Stimulated activated CD4-positive, alpha-beta T cell treated with anti-CD3 and anti-CD28 coated beads, Interleukin-15, amount 100 ng/mL, for 24 hours (primary cell): ENCODE measurements at places on chromosomes 4 and X.

DNA sequence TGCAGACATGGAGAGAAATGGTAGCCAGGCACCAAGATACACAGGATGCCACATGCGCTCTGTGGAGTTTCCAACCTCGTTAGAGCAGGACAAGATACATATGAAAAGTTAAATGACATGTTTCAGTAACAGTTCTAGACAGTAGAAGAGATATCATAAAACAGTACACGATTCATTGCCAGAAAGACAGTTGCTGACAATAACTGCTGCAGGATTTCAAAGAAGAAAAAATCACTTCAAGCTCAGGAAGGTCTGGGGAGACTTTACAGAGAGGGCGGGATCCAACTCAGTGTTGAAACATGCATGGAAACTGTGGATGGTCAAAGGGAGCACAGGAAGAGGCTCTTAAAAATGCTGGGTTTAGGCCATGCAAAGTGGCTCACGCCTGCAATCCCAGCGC is 31.0 kb downstream of the DCTD start:
- DNase-seq, result no peak

GRCh38 chr4:100633269-100633668 is 115.4 kb upstream of the EMCN start:
- no peak for DNase-seq

- no peak for DNase-seq
These were observed 15.3 kb downstream of the RTL3 start for GRCh38 chrX:78643874-78644273.

- no peak for DNase-seq
These were observed 88.6 kb upstream of the PTCHD1 start for GRCh38 chrX:23246001-23246400.

DNA sequence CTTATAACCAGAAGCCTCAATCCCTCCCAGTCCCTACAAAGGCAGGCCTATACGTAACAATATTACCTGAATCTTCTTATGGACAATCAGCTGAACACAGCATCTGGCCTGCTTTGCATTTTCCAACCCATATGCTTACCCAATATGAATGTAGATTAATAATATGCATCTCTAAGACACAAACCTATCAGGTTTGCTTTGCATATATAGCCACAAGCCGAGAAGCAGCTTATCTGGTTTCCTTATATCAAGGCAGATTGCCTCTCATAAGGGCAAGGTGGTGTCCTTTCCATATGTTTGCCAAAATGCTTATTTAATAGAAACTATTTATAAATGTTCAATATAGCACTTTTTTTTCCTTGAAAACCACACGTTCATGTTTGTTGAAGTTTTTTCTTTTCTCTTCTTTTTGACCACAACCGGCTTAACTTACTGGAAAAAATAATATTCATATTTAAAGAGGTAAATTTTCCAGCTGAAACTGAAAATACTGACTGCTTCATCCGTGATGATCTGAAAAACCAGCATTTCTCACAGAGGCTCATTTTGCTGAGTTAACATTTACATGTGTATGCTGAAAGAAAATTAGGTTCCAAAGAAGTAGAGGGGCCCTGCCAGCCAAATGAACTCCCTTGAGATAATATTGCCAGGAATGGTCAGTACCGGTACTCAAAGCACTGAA is 3.8 kb downstream of the IL21 start:
- DNase-seq, result no peak

GRCh38 chrX:155231163-155231562 is 14.9 kb downstream of the VBP1 start:
- no peak for DNase-seq

GRCh38 chr4:83782591-83782990 is 246.7 kb downstream of the GPAT3 start:
- no peak for DNase-seq

GRCh38 chr4:173515458-173515857 is 14.6 kb downstream of the HAND2 start:
- DNase-seq, result no peak

GRCh38 chr4:13529128-13529919 is 15.0 kb downstream of the NKX3-2 start:
- DNase-seq, result no peak

DNA sequence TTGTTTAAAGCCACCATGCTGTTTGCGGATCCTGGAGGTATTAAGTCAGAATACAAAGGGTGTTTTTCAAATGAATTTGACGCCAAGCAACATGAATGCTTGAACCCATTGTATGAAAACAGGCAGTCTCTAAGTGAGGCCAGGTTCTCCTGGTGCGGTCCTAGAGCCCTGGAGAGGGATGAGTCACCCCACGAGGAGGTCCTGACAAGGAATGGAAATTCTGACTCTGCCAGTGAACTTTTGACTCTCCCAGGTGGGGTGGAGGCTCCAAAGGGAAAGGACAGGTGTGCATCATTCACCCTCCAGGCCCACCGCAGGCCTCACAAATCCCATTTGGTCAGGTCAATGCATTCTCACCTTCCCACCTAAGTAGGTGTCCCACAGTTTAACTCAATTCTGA is 1.5 kb downstream of the TRIM2 start:
- peak; percentile 64 for DNase-seq

- DNase-seq, result no peak
These were observed 131.5 kb upstream of the NDP start for GRCh38 chrX:44104699-44105098.

DNA sequence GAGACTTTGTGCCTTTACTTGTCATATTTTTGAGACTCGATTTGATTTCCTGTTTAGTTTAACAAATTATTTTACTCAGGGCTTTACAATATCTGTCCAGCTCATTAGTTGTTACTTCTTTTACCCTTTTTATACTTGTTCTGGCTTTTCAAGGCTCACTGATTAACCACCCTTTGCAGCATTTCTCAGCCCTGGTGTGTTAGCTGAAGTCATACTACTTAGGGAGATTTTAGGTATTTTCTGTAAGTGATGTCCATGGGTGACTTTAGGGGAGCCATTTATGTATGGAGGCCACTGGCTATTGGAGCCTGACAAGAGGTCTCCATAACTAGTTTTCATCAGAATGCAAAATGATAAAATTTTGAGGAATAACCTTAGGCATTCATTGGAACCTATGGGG is 147.2 kb downstream of the RPA4 start:
- no peak for DNase-seq

- DNase-seq, result no peak
These were observed 53.7 kb downstream of the SMIM31 start for GRCh38 chr4:164807611-164808010.

DNA sequence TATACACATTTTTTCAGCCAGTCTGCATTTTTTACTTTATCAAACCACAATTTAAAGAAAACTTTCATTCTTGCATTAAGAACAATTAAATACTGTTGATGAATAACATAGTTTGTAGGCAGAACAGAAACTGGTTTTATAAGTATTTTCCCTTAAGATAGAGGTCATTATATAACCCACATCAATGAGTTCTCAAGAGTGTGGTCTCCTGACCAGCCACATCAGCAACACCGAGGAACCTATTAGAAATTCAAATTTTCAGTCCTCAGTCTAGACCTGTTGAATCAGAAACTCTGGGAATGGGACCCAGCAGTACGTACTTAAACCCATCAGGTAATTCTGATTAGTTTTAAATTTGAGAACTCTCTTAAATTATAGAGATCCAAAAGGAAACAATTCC is 299.6 kb upstream of the ARSJ start:
- no peak for DNase-seq

DNA sequence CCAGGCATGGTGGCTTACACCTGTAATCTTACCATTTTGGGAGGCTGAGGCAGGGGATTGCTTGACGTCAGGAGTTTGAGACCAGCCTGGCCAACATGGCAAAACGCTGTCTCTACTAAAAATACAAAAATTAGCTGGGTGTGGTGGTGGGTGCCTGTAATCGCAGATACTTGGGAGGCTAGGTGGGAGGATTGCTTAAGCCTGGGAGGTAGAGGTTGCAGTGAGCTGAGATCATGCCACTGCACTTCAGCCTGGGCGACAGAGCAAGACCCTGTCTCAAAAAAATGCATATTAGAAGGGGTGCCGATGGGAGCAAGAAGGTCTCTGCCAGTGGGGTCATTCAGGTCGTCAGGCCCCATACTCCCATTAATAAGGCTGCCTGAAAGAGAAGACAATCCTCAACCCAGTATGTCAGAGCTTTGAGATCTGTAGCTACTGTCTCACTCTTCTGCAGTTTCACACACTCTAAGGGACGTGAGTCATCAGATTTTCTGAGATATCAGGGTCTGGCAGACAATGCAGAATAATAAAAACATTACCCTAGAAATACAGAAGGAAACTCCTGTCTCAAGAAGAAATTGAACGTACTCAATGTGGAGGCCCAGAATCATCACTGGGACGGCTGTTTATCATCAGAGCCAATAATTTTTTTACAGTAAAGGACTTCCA is 176.7 kb upstream of the FAT1 start:
- no peak for DNase-seq

DNA sequence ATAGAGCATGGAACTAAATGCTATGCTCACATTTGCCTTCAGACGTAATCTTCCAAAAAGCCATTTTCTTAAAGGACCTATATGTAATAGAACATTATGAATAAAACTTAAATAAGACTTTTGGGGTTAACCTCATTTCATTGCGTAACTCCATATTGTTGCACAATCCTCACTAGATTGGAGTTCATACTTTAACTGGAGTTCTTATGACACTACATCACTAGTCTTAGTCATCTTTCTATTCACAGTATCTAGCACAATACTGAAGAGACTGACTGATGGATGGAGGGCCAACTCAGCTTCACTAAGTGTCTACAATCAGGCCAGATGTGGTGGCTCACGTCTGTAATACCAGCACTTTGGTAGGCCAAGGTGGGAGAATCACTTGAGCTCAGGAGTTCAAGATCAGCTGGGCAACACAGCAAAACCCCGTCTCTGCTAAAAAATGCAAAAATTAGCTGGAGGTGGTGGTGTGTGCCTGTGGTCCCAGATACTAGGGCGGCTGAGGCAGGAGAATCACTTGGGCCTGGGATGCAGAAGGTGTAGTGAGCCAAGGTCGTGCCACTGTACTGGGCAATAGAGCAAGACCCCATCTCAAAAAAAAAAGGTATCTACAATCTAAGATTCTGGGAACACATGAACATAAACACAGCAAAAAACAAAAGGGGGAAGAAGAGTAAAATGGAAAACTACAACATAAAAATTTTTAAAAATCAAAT is 80.8 kb upstream of the MAB21L2 start:
- no peak for DNase-seq

- no peak for DNase-seq
These were observed 781.1 kb downstream of the RAB28 start for GRCh38 chr4:12703036-12703435.

GRCh38 chr4:121900132-121900983 is 30.1 kb upstream of the BBS7 start:
- DNase-seq, result peak; percentile 64

DNA sequence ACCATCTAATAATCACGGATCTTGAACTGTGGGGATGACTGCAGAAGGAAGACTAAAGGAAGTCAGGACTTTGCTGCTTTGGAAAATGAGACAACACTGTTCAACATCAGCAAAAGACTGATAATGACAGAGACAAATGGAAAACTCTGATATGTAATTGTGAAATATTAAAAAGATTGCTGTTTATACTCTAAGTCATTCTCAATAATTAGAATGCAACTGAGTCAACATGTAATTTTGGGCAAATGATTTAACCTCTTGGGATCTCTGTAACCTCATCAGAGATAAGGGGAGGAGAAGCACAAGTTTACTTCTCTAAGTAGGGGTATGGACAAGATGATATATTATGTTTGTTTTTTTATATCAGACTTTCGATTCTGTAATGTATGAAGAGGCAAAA is 121.9 kb downstream of the GASK1B start:
- DNase-seq, result no peak

GRCh38 chr4:78971776-78972175 is 32.5 kb upstream of the PAQR3 start:
- DNase-seq, result no peak

DNA sequence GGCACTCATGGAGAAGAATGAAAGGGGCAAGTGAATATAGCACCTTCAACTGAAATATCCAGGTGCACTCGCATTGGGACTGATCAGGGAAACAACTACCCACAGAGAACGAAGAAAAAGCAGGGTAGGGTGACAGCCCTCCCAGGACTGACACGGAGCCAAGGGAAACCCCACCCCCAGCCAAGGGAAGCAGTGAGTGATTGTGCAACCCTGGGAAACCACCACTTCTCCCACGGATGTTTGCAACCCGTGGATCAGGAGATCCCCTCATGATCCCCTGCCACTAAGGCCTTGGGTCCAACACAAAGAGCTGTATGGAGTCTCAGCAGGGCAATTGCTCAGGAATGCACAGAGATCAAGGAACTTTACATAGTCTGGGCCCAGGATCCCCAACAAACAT is 158.5 kb upstream of the HCCS start:
- DNase-seq, result no peak

DNA sequence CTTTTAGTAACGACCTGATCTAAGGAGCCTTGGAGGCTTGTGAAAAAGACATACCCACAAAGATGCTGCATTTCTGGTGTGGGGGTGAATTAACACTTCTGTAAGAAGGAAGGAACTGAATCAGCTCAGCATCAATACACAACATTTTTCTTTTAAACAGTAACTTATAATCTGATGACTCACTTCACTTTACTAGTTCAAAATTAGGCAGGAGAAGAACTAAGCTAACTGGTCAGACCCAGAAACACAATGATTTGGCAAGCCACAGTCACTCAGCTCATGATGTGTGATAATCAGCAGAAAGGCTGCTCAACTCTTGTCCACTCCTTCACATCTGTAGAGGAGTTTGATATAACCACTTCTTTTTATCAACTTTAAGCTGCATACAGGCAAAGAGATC is 4.6 kb downstream of the MMAA start:
- no peak for DNase-seq

DNA sequence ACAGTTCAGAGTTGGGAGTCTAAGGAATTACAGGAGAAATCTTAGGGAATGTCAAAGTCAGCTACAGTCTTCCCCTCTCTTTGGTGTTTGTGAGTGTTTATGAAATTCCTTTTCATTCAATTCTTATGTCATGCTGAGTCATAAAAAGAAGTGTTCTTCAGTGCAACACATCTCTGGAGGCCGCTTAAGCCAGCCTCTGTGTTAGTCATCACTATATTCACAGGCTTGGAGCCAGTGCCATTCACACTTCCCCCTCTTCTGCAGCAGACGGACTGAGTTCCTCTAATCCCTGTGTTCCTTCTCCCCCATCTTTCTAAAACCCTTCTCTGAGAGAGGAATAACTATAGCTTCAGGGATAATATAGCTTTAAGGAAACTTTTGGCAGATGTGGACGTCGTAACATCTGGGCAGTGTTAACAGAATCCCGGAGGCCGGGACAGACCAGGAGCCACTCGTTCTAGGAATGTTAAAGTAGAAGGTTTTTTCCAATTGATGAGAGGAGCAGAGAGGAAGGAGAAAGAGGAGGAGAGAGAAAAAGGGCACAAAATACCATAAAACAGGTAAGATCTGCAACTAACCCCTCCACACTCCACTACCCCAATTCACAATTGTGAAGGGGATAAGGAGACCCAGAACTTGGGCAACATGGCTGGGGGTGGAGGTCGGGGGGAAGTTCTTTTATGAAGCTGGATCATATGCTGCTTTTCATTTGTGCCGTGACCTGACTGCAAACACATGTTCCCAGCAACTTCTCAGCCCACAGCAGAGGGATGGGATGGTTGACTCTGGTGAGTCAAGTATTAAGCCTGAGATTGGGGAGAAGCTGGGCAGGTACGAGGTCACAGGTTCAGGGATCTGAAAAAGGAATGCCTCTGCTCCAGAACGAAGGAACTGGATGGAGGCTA is at the start of gene SRPX2:
Gene SRPX2, plus strand, starts transcription at position 244 of the 905 bp plus-strand sequence. CDS start 2,124 bp downstream, outside the sequence.
- no peak for DNase-seq
